ENCODE measurements at places on chromosomes 2 and 18.

GRCh38 chr2:45786030-45786835 lies 134.8 kb downstream of the PRKCE start:
- no peak for DNase-seq

DNA sequence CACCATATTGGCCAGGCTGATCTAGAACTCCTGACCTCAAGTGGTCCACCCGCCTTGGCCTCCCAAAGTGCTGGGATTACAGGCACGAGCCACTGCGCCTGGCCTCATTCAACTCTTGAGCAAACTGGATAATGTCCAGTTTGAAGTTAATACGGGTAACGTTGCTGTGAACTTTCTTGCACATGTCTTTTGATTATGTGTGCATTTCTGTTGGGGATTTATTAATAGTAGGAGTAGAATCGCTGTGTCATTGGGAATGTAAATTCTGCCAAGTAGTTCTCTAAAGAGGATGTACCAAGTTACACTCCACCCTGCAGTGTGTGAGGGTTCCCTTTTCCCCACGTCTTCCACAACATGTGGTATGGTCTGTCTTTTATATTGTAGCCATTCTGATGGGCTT lies 6.2 kb downstream of the IMPA2 start:
- peak; percentile 88 for DNase-seq

GRCh38 chr2:160884056-160884455 lies 276.2 kb upstream of the TANK start:
- DNase-seq, result no peak

DNA sequence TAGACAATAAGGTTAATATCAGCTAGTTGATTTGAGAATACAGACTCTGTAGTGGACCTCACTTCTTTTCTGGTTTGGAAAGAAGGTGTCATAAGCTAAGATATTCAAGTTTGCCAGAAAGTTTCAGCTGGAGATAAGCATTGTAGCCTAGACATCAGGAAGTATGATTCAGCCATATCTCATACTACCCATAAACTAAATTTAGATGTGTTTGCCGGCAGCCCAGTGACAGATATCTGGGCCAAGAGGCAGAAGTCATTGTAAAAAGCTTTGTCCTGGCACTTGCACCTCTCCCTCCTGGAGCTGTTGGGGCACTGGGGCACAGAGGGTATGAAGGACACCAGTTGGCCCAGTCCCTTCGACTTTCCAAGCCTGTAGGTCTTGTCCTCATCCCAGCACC lies 128.0 kb downstream of the EPHA4 start:
- no peak for DNase-seq

DNA sequence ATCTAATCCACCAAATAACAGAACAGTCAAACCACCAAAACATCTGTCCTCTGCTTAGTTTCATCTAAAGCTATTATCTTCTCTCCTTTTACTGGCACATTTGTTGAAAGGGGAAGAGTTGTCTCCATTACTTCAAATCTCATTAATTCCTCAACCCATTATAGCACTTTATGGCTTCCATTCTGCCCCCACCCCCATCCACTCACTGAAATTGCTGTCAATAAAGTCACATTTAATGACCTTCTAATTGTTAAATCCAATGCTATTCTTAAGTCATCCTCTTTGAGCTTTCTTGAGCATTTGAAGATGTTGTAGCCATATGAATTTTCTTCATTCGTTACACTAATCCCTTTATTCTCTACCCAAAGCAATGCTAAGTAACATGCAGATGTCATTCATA lies 5.2 kb downstream of the OXER1 start:
- no peak for DNase-seq

GRCh38 chr18:9392726-9393125 lies 58.2 kb downstream of the TWSG1 start:
- no peak for DNase-seq

GRCh38 chr2:195316486-195316885 lies 340.5 kb upstream of the SLC39A10 start:
- no peak for DNase-seq

- DNase-seq, result no peak
Measured at GRCh38 chr18:69951182-69951581, 3.5 kb upstream of the CD226 start.

DNA sequence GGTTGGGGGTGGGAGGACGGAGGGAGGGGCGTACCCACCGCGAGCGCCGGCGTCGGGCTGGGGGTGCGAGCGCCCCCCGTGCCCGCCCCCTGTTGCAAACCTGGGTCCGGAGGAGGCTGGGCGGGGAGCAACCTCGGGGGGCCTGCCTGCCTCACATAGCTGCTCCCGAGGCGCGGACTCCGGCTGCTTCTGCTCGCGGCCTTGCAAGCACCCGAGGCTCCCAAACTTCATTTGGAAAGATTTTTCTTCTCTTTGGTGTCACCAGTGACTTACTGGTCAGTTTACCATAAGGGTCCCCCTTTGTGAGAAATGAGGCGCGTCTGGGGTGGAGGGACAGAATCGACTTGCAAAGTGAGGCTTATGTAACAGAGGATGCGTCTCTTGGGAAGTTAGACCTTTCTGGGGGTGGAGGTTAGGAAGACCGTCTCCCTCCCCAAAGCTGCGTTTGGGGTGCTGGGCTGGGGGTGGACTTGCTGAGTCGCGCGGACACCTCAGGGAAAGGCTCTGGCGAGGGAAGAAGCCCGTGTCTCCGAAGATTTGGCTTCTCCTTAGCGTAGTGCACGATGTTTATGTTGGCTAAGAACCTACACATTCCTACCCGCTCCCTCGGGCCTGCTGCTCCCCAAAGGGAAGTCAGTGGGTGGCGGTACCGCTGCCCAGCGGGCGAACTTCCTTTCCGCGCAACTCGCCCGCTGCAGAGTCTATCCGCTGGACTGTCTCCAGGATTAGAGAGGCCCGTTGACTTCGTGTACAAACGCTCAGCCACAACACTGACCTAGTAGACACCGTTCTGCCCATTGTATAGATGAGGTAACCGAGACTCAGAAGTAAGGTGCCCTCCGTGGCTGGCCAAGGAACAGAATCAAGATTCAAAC lies 559 bp downstream of the TMEM37 start:
- no peak for DNase-seq

- DNase-seq, result no peak
Measured at GRCh38 chr18:40210696-40211095, 1744.3 kb upstream of the PIK3C3 start.

GRCh38 chr2:137380610-137381009 lies 583.7 kb upstream of the HNMT start:
- DNase-seq, result no peak

DNA sequence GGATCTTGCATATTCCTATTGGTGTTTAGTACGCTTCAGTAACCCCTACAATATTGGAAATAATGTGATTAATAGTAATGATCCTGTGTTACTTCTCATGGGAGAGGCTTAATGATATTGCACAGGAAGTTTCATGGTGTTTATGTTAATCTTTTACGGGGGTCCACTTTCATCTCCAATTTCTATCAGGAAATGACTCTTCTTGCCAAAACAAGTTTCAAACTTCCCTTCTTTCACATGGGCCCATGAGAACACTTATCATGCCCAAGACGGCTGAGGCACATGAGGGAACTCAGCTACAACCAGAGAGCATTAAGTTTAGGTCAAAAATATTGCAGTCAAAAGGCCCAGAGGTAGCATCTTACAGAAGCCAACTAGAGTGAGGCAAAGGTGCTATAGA lies 7.6 kb downstream of the ERBB4 start:
- DNase-seq, result no peak

GRCh38 chr2:178542569-178542968 lies 62.3 kb downstream of the PLEKHA3 start:
- DNase-seq, result no peak

GRCh38 chr18:64993695-64994094 lies 757.1 kb upstream of the CDH7 start:
- DNase-seq, result no peak

DNA sequence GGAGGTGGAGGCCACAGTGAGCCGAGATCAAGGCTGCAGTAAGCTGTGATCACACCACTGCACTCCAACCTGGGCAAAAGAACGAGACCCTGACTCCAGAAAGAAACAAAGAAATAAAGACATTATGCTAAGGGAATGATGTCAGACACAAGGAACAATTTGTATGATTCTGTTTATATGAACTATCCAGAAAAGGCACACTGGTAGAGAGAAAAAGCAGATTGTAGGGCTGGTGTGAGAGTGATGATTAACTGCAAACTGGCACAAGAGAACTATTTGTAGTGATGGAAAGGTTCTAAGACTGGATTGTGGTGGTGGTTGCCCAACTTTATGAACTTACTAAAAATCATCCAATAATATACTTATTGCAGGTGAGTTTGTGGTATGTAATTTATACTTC lies 106.3 kb downstream of the MAP3K20 start:
- DNase-seq, result no peak

DNA sequence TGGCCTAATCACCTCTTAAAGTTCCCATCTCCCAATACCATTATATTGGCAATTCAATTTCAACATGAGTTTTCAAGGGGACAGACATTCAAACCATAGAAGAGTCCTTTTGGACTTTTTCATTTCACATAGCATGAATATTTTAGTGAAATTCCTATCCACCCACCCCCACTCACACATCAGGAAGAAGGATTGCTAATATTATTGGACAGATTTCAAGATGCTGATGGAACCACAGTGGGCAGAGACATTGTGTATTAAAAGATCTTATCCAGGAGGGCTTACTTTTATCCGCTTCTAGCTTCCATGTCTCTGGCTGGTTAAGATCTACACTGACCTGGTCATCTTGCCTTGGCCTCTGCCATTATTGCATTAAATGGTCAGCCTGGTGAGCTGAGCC lies 297.4 kb upstream of the ACVR2A start:
- no peak for DNase-seq

GRCh38 chr2:186607660-186608324 lies 17.9 kb downstream of the ITGAV start:
- DNase-seq, result no peak

DNA sequence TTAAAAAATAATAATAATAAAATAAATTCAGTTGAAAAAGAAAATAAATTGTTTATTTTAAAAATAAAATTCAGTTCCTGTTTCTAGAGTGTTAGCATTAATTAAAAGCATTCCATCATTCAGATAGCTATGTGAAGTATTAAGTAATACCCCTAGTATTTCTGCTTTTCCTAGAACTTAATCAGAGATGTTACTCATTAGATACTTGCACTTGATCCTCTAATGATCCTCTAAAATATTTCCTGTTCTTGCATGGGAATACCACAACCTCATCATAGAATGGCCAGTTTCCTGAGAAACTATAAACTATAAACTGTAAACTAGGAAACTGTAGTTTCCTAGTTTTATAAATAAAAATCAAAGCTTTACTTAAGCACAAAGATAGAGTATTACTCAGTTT lies 11.1 kb upstream of the CNNM3 start:
- no peak for DNase-seq

DNA sequence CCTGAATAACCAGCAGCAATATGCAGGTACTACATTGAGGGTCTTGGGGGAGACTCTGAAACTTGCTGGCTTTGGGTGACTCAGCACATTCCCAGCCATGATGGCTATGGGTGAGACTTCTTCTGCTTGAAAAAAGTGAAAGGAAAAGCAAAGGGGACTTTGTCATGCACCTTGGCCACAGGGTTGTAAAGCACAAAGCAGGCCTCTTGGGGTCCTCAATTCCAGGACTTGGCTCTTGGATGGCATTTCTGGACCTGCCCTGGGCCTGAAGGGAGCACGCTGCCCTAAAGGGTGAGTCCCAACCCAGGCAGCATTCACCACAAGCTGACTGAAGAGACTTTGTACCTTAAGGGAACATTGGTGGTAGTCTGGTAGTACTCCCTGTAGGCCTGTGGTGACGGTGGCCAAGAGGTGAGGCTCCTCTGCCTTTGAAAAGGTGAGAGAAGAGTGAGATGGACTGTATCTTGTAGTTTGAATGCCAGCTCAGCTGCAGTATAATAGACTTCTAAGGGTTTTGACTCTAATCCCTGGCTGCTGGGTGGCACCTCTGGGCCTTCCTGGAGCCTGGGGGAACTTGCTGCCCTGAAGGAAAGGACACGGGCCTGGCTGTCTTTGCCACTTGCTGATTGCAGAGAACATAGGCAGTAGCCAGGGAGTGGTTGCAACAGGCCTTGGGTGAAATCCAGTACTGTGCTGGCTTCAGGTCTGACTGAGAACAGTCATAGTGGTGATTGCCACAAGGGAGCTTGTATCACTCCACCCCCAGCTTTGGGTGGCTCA lies 36.5 kb upstream of the CYTIP start:
- peak; percentile 10 for DNase-seq

DNA sequence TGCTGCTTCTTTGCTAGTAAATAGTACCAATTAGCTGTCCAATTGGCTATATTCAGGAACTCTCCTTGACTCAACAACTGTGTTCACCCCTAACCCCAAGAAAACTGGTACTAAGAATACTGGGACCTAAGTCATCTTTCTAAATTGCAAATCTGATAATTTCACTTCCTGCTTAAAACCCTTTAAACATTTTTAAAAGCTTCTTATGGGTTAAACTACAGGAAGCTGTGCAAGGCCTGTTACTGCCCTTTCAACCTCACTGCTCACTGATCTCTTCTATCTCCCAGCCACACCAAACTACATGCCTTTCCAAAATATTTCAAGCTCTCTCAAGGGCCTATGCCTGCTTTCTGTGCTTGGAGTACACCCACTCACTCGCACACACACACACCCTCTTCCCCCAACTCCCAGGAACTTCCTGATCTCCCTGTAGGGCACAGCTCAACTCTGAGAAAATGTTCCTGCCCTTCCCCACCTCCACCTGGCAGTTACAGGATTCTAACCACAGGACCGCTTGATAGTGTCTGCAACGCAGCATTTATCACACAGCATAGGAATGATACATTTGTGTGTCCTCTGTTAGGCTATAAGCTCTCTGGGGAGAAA lies 6.7 kb downstream of the LMAN1 start:
- DNase-seq, result no peak

DNA sequence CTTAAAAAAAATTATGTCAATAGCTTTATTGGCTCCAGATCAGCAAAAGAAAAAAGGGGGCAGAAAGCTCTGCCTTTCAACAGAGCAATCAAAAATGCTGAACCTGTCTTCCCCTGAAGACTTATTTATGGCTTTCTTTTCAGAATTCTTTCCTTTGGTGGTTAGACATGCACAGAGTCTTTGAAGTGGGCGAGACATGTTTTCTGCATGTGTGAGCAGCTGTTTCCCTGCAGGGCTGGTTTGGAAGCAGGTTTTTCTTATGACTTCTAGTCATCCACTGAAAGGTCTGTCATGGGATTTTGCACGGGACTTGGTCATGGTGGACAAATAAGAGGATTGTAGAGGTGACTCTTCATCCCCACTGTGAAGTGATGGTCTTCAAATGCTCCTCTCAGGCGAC lies 160.3 kb downstream of the VAPA start:
- DNase-seq, result no peak

GRCh38 chr2:201004370-201004769 lies 40.9 kb upstream of the ORC2 start:
- no peak for DNase-seq

- DNase-seq, result peak; percentile 54
Measured at GRCh38 chr18:62183578-62184195, 3.2 kb downstream of the PIGN start.

Measured in AML-193 (cell line).